ENCODE measurements at places on chromosomes 3 and 15. TPM values are rescaled to one million over a fixed set of nuclear protein-coding genes. Genes with fewer than 3 reads are reported as not detected.

LCTL gene
- total RNA-seq = 1.0 TPM

ADCY5 gene
- total RNA-seq = 1.2 TPM

DNA sequence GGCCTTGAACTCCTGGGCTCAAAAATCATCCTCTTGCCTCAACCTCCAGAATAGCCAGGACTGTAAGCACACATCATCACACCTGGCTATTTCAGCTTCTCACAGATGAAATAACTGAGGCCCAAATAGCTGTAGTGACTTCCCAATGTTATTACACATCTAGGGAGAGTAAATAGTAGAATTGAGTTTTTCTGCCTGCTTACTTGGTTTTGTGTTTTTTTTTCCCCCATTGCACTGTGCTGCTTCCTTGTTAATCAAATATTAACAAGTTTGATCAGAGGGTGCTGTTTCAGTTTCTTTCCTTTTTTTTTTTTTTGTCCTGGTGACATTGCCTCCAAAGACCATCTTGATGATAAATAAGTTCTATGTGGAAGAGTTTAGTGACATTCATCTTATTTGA lies 23.4 kb downstream of the ZNF609 start:
- no peak overlapping the region for H3K27ac ChIP-seq

- peak overlapping the region; percentile 70 for H3K27ac ChIP-seq
- no peaks in the 10 kb centered on the region for H3K27me3 ChIP-seq
- H3K4me3 ChIP-seq = peak overlapping the region; percentile 74
Observed at GRCh38 chr15:41659855-41660234, 360 bp upstream of the MGA start.

CD96 gene
- total RNA-seq = not detected

GRCh38 chr15:49046220-49047102 lies at the start of gene SECISBP2L:
Gene SECISBP2L, minus strand, starts transcription at chr15:49046446. Its CDS starts 147 bp downstream, at chr15:49046299.
- H3K27ac ChIP-seq = peak within 1 kb of the TSS; percentile 58
- peaks cover 22% of the 10 kb centered on the region for H3K4me1 ChIP-seq
- H3K4me3 ChIP-seq = peak within 1 kb of the TSS; percentile 100
- no peaks in the 10 kb centered on the region for H3K27me3 ChIP-seq

FGF12 gene
- total RNA-seq = not detected

TMIE gene
- total RNA-seq = 0.11 TPM

UPK1B gene
- total RNA-seq = not detected

GPR176 gene
- 307 TPM for total RNA-seq

GFM1 gene
- 38.5 TPM for total RNA-seq

- H3K4me1 ChIP-seq = no peaks in the 10 kb centered on the region
- H3K27me3 ChIP-seq = peaks cover 62% of the 10 kb centered on the region
- no peak overlapping the region for H3K4me3 ChIP-seq
Observed at GRCh38 chr15:89444241-89445225, 51.9 kb downstream of the RHCG start.

HTR3E gene
- total RNA-seq = not detected

- H3K27ac ChIP-seq = no peak overlapping the region
- no peaks in the 10 kb centered on the region for H3K36me3 ChIP-seq
- H3K27me3 ChIP-seq = no peaks in the 10 kb centered on the region
- no peak overlapping the region for H3K4me3 ChIP-seq
- H3K4me1 ChIP-seq = peaks cover 11% of the 10 kb centered on the region
Observed at GRCh38 chr15:58532126-58532525, 100.3 kb downstream of the LIPC start.

ISG20 gene
- total RNA-seq = not detected

SPINK8 gene
- total RNA-seq = not detected

GRCh38 chr15:65384505-65384894 lies 6.7 kb upstream of the IGDCC3 start:
- peaks cover 32% of the 10 kb centered on the region for H3K27me3 ChIP-seq
- H3K4me3 ChIP-seq = no peak overlapping the region
- H3K4me1 ChIP-seq = no peaks in the 10 kb centered on the region
- no peaks in the 10 kb centered on the region for H3K36me3 ChIP-seq
- DNase-seq = no peak
- no peak overlapping the region for H3K27ac ChIP-seq

NAALADL2 gene
- 81.0 TPM for total RNA-seq

DNA sequence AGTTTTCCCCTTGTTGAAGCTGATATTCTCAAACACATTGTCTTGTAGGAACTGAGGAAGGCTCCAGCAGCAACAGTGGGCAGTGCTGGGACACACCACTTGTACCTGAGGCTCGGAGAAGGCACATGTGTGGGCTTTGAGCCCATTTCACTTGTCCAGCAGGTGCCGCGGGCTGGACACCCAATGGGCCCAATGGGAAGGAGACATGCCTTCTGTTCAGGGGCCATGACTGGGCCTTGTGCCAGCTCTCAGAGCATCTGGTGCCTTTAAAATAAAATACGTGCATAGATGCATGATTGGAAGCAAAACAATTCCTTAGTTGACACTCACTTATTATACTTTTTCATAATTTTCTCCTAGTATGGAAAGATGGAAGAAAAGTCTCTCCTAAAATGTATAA lies 334.2 kb downstream of the KLF13 start:
- H3K27ac ChIP-seq = no peak overlapping the region
- H3K4me1 ChIP-seq = no peaks in the 10 kb centered on the region
- no peak overlapping the region for H3K4me3 ChIP-seq
- no peaks in the 10 kb centered on the region for H3K27me3 ChIP-seq
- H3K36me3 ChIP-seq = no peaks in the 10 kb centered on the region

DNA sequence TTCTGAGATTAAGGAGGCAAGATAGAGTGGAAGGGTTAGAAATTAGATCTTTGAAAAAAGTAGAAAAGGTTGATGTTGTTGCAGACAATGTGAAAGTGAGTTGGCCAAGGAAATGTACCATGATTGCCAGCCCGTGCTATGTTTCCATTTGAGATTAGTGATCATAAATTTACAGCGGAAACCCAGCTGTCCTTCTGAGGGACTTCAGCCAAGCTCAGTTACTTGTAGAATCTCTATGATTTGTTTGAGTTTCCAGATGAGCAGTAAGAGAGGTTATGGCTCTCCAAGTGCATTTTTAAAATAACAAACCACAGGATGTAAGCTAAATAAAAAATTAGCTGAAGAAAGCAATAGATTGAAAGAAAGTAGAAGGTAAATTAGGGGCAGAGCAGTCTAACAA lies 54.2 kb upstream of the RBMS3 start:
- DNase-seq = no peak
- H3K4me1 ChIP-seq = 0 out of 2 replicates have a peak, but pooled peaks cover 8% of the 10 kb centered on the region
- H3K36me3 ChIP-seq = 0 out of 2 replicates have a peak, but pooled peaks cover 4% of the 10 kb centered on the region
- no peak overlapping the region for H3K4me3 ChIP-seq
- H3K27me3 ChIP-seq = no peaks in the 10 kb centered on the region

GRCh38 chr3:189529889-189530471 lies 101.2 kb upstream of the TP63 start:
- H3K27ac ChIP-seq = no peak overlapping the region
- H3K27me3 ChIP-seq = no peaks in the 10 kb centered on the region
- no peak for DNase-seq
- H3K36me3 ChIP-seq = no peaks in the 10 kb centered on the region

GOLGA8S gene
- total RNA-seq = 0.13 TPM

C3orf85 gene
- not detected for total RNA-seq

DNA sequence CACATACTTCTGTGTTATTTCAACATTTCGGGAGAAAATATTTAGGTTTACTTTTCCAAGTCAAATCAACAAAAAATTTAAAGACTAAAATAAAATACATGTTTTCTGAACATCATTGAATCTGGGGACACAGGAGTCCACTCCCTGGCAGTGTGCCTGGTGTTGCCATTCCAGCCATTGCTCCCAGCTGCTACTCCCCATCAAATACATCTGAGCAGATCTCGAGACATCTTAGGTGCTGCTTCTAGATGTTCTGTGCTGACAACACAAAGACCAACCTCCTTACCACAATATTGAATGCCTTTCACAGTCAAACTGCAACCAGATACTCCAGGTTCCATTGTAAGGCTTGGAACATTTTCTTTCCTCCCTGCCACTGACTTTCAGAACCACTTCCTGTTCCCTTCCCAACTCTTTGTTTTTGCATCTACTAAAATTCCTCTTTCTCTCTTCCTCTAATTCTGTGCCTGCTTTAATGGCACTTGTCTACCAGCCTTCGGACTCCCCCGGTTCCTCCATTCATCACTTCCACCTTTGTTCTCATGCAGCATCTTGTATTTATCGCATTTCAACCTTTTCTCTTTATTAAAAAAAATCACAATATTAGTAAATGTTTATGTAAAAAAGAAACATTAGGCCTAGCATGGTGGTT lies 81.1 kb upstream of the SLC4A7 start:
- no peaks in the 10 kb centered on the region for H3K36me3 ChIP-seq
- DNase-seq = no peak
- H3K27me3 ChIP-seq = no peaks in the 10 kb centered on the region
- peaks cover 12% of the 10 kb centered on the region for H3K4me1 ChIP-seq
- H3K4me3 ChIP-seq = no peak overlapping the region

ZNF35 gene
- 7.3 TPM for total RNA-seq

ECE2 gene
- total RNA-seq = not detected

GRCh38 chr15:72092691-72093090 lies 25.3 kb downstream of the MYO9A start:
- H3K4me3 ChIP-seq = no peak overlapping the region
- no peaks in the 10 kb centered on the region for H3K36me3 ChIP-seq
- no peaks in the 10 kb centered on the region for H3K4me1 ChIP-seq
- DNase-seq = no peak
- H3K27ac ChIP-seq = no peak overlapping the region
- H3K27me3 ChIP-seq = no peaks in the 10 kb centered on the region

POLQ gene
- total RNA-seq = 1.6 TPM

- DNase-seq = no peak
- H3K27ac ChIP-seq = no peak overlapping the region
- H3K36me3 ChIP-seq = no peaks in the 10 kb centered on the region
- H3K4me1 ChIP-seq = no peaks in the 10 kb centered on the region
- H3K4me3 ChIP-seq = no peak overlapping the region
- 0 out of 2 replicates have a peak, but pooled peaks cover 3% of the 10 kb centered on the region for H3K27me3 ChIP-seq
Observed at GRCh38 chr15:59819092-59819491, 130.0 kb upstream of the BNIP2 start.

PRICKLE2 gene
- 24.8 TPM for total RNA-seq

SCN11A gene
- not detected for total RNA-seq

DNA sequence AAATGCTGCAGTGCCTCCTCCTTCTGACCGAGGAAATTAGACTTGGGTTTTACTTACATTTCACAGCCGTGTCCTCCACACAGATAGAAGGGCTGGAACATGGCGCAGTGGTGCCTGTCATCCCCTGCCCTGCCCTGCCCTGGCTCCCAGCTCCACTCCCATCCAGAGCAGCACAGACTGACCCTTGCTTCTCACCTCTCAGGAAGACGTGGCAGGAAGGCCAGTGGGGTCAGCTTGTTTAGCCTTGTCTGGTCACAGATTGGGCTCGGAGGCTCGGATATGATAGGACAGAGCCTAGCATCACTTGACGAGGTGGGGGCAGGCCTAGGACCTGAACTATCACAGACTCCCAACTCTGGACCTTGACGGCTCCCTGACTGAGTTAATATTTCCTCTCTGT lies 88.5 kb downstream of the LINGO1 start:
- no peak overlapping the region for H3K27ac ChIP-seq
- DNase-seq = no peak
- no peaks in the 10 kb centered on the region for H3K36me3 ChIP-seq
- H3K4me3 ChIP-seq = no peak overlapping the region
- H3K4me1 ChIP-seq = peaks cover 26% of the 10 kb centered on the region

TMEM43 gene
- total RNA-seq = 203 TPM

DNA sequence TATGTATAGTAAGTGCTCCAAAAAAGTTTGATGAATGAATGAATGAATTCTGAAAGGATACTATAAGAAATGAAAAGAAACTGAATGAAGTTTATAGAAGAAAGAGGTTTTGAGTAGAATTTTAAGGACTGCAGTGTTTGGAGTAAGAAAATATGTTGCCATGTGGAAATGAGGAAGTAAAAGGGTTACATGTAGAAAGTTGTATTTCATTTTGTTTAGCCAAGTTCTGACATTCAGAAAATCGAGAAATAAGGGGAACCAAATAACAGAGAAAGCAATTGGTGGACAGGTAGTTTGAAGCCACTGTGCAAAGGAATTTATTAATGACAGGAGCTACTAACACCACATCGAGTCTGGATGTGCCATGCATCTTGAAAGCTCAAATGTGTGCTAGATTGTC lies 200.7 kb downstream of the SATB1 start:
- DNase-seq = no peak
- no peak overlapping the region for H3K27ac ChIP-seq
- H3K36me3 ChIP-seq = no peaks in the 10 kb centered on the region
- no peak overlapping the region for H3K4me3 ChIP-seq
- H3K4me1 ChIP-seq = no peaks in the 10 kb centered on the region

GRCh38 chr3:108998436-108998835 lies 44.8 kb upstream of the GUCA1C start:
- no peaks in the 10 kb centered on the region for H3K4me1 ChIP-seq
- no peak for DNase-seq
- no peaks in the 10 kb centered on the region for H3K27me3 ChIP-seq
- no peak overlapping the region for H3K27ac ChIP-seq
- no peaks in the 10 kb centered on the region for H3K36me3 ChIP-seq

- H3K36me3 ChIP-seq = no peaks in the 10 kb centered on the region
- H3K4me1 ChIP-seq = peaks cover 53% of the 10 kb centered on the region
- H3K27me3 ChIP-seq = no peaks in the 10 kb centered on the region
- H3K4me3 ChIP-seq = no peak overlapping the region
- DNase-seq = peak; percentile 74
- peak overlapping the region; percentile 52 for H3K27ac ChIP-seq
Observed at GRCh38 chr3:139299261-139300132, 44.3 kb upstream of the MRPS22 start.

GRCh38 chr15:95799286-95800200 lies 531.0 kb upstream of the NR2F2 start:
- no peak overlapping the region for H3K27ac ChIP-seq
- peak; percentile 87 for DNase-seq
- 0 out of 2 replicates have a peak, but pooled peaks cover 5% of the 10 kb centered on the region for H3K4me1 ChIP-seq
- no peaks in the 10 kb centered on the region for H3K36me3 ChIP-seq
- H3K27me3 ChIP-seq = no peaks in the 10 kb centered on the region

PRSS50 gene
- not detected for total RNA-seq

DNA sequence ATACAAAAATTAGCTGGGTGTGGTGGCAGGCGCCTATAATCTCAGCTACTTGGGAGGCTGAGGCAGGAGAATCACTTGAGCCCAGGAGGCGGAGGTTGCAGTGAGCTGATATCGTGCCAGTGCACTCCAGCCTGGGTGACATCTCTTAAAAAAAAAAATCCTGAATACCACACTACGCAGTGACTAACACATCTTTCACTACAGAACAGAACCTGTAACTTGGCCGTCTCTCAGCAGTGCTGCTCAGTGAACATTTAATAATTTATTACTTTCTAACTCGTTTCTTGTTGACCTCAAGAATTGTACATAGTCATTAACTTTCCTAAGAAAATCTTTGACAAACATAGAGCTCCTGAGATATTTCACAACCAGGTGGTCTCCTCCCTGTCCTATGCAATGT lies 3.8 kb downstream of the GREM1 start:
- H3K27me3 ChIP-seq = no peaks in the 10 kb centered on the region
- H3K27ac ChIP-seq = peak overlapping the region; percentile 84
- peaks cover 37% of the 10 kb centered on the region for H3K36me3 ChIP-seq
- H3K4me3 ChIP-seq = peak overlapping the region; percentile 93
- DNase-seq = peak; percentile 81

GRCh38 chr15:59678172-59678571 lies 10.9 kb downstream of the BNIP2 start:
- H3K4me3 ChIP-seq = no peak overlapping the region
- DNase-seq = no peak
- H3K4me1 ChIP-seq = no peaks in the 10 kb centered on the region
- H3K27ac ChIP-seq = no peak overlapping the region
- H3K36me3 ChIP-seq = peaks cover 84% of the 10 kb centered on the region
